ENCODE measurements at places on chromosomes 4 and X. TPM values are rescaled to one million over a fixed set of nuclear protein-coding genes. Genes with fewer than 3 reads are reported as not detected.
A peak's percentile ranks its signal among the peaks of the same experiment; 100 is the strongest.

- no peak for DNase-seq
Observed at GRCh38 chrX:105210258-105210657, 10.2 kb downstream of the TEX13A start.

- DNase-seq, result no peak
Observed at GRCh38 chrX:100368167-100368566, 41.9 kb downstream of the PCDH19 start.

Gene GABRG1
- total RNA-seq, result 0.07 TPM

DNA sequence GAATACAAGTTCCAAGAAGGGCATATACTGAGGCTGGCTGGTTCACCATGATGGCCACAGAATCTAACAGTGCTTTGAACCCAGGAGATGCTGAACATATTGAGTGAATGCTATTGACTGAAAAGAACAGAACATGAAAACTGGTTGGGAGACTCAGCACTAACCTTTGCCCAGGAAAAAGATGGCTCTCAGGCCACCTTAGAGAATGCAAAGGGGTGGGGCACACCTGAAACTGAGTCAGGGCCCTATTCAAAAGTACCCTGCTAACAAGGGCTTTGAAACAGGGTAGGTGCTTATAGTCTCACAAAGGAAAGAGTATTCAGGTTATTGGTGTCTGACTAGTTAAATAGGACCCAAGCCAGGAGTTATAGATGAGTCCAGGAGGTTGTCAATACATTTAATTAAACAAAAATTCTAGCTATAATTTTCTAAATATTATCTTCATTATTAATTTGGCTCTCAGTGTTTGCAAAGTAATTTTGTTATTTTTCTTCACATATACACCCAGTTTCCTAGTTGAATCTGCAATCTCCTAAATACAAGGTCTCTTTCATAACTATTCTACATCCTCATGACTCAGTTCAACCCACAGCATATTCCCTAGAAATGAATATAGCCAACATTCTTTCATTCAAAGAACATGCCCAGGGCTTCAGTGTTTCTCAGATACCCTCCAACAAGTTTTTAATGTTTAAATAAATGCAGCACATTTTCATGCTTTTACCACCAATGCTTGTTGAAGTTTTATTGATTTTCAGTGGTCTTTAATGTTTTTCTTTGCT is 144.2 kb upstream of the RAPGEF2 start:
- DNase-seq, result no peak

Gene PPP2R3B
- total RNA-seq, result 28.4 TPM

GRCh38 chrX:73213734-73214425 is 771 bp downstream of the NAP1L2 start:
- DNase-seq, result no peak

Gene DUSP9
- not detected for total RNA-seq

Gene REST
- 44.7 TPM for total RNA-seq

Gene MAP3K15
- 11.3 TPM for total RNA-seq

DNA sequence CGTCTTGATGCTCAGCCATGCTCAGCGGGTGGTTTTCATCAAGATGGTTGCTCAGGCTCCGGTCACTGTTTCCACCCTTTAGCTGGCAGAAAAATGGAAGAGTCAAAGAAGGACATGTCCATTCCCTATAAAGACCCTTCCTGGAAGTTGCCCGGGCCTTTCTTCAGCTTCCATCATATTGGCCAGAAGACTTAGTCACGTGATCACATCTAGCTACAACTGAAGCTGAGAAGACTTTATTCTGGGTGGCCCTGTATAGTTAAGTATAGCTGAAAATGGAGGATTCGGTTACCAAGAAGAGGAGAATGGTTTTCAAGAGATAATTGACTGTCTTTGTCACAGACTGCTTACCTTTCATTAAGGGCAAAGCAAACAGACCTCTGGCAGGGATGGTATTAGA is 296.7 kb upstream of the CASK start:
- no peak for DNase-seq

GRCh38 chr4:26858035-26858918 is 2.4 kb upstream of the STIM2 start:
- no peak for DNase-seq

GRCh38 chr4:79917246-79917645 is 155.8 kb downstream of the ANTXR2 start:
- DNase-seq, result no peak

DNA sequence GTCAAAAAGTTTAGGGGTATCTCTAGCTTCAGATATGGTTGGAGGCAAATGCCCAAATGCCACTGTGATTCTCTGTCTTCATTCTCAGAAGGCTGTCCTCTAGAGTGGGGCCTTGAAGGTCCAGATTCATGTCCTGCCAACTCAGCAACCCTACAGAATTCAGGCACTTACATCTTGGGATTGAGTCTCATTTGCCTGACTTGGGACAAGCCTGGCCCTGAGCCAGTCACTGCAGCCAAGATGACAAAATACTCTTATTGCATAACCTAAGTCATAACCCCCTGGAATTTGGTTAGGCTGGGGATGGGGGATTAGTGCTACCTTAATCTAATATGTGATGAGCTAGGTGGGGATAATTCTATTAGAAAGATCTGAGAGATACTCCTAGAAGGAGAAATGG is 100.5 kb downstream of the AREG start:
- no peak for DNase-seq

Gene TMEM31
- not detected for total RNA-seq

DNA sequence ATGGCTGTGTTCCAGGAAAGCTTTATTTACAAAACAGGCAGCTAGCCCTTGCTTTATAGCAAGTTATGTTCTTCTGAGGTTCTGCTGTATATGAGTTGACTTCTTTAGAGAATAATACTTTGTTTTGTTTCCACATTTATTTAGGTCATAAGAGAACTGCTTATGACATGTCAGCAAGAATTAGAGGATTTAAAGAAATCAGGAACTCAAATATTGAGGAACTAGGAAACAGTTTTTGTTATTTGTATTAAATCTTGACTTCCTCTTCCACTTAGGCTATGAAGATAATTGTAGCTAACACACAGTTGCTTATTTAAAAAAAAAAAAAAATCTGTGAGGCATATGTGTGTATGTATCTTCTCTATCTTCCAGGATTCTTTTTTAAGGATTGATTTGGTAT is 14.3 kb downstream of the ZRSR2 start:
- no peak for DNase-seq

- DNase-seq, result no peak
Observed at GRCh38 chrX:109739625-109740432, 6.8 kb upstream of the ACSL4 start.

- DNase-seq, result no peak
Observed at GRCh38 chrX:103519389-103519788, at the start of gene RAB40A. Gene RAB40A (minus strand): TSS chrX:103519489. CDS start chrX:103500756, 18,733 bp downstream.

Gene FAM184B
- not detected for total RNA-seq

DNA sequence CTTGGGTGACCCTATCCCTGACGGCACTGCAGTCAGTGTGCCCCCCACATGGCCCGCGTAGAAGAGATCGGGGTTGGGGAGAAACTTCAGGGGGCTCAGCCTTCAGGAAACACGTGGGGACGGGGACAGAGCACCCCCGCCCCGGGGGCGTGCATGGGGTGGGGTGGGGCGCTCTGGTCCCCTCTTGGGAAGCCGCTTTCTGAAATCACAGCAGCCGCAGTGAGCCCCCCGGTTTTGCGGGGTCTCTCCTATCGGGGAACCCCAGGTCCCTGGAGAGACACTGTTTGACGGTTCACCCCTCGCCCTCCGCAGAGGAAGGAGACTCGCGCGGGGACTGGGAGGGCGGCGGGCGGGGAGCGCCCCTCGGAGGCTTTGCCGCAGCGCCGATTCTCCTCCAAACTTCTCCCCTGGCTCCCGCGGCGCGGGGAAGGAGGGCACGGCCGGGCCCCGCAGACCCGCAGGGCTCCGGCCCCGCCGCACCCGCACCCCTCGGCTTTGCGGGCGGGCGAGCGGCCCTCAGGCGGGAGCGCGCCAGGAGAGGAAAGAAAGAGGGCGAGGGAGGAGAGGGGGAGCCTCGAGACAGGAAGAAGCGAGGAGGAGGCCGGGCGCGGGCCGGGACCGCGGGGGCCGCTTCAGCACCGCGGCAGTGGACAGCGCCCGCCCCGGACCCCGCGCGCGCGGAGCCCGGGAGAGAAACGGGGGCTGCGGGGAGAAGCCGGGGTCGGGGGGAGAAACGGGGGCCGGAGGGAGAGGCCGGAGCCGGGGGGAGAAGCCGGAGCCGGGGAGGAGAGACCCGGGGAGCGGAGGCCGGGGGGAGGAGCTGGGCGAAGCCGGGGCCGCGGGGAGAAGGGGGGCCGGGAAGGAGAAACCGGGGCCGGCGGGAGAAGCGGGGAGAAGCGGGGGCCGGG is 612 bp downstream of the CPLX1 start:
- peak; percentile 73 for DNase-seq

Data from spleen (tissue), 13 donors.